ENCODE measurements at places on chromosomes 7 and 10. TPM values are rescaled to one million over a fixed set of nuclear protein-coding genes. Genes with fewer than 3 reads are reported as not detected.

- peak within 1 kb of the TSS; percentile 90 for H3K27ac ChIP-seq
- H3K4me3 ChIP-seq = peak within 1 kb of the TSS; percentile 97
- peaks cover 25% of the 10 kb centered on the region for H3K4me1 ChIP-seq
- no peaks in the 10 kb centered on the region for H3K36me3 ChIP-seq
- DNase-seq = no peak
Observed at GRCh38 chr7:84194484-84195271, at the start of gene SEMA3A. TSS of gene SEMA3A (minus strand) at chr7:84194789. CDS start at chr7:84194586, 203 bp downstream.

Gene PVRIG
- not detected for total RNA-seq

- peaks cover 39% of the 10 kb centered on the region for H3K4me1 ChIP-seq
- peak overlapping the region; percentile 82 for H3K4me3 ChIP-seq
- H3K36me3 ChIP-seq = peaks cover 28% of the 10 kb centered on the region
Observed at GRCh38 chr7:44880317-44881018, 4.9 kb downstream of the PURB start.

DNA sequence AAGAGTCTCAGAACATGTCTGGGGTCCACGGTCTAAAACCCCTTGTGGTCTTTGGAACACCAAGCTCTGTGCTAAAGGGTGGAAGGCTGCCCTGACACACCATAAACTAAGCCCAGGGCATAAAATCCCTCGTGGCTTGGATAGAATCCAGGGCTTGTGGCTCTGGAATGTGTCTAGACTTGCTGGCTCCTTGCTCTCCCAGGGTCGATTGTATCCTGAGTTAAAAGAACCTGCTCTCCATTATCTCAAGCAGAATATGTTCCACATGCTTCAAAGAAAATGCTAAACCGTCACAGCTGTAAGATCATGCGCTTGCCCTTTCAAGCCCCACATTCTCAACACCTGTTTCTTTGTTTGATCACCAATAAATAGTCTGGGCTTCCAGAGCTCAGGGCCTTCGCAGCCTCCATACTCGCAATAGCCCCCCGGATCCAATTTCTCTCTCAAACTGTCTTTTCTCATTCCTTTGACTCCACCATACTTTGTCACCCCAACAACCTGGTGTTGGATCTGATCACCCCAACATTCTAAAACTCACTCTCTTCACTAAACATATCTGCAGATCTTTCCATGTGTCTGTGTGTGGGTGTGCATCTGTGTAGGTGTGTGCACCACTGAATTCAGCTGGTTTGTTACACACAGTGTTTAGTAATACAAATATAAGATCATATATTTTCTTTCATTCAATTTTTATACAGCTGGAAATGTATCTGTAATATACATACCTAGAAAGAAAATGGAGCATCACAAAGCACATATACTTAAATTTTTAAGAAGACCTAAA is 238.5 kb downstream of the ZMYND11 start:
- H3K36me3 ChIP-seq = peaks cover 31% of the 10 kb centered on the region
- H3K27me3 ChIP-seq = no peaks in the 10 kb centered on the region
- H3K4me1 ChIP-seq = peaks cover 19% of the 10 kb centered on the region

Gene LRMDA
- 2.0 TPM for total RNA-seq
